ENCODE measurements at places on chromosomes 3 and 15. TPM values are rescaled to one million over a fixed set of nuclear protein-coding genes. Genes with fewer than 3 reads are reported as not detected.

CAPN3 gene
- total RNA-seq = 0.35 TPM

TOP2B gene
- 87.0 TPM for total RNA-seq

WDR5B gene
- 6.7 TPM for total RNA-seq

NR1I2 gene
- total RNA-seq = 0.20 TPM

ANKRD63 gene
- total RNA-seq = not detected

SLC9A9 gene
- total RNA-seq = 1.0 TPM
